ENCODE measurements at places on chromosomes 3 and 15. TPM values are rescaled to one million over a fixed set of nuclear protein-coding genes. Genes with fewer than 3 reads are reported as not detected.

DNA sequence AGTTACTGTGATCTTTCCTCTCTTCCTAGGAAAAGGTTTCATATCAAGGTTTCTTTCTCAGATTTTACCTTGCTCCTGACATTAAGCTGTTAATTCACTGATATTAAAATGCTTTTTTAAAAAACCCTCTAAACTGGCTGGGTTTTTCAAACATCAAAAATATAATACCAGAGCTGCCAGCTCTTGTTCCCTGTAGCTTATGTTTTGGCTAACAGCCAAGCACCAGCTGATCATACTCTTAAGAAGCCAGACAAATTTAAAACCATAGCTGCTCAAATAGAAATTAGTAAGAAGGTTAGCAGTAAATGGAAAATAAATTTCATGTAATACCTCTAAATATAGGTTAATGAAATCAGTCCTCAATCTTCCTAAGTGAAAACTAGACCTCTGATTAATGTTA lies 657.5 kb downstream of the GRM7 start:
- no peak for DNase-seq

DNA sequence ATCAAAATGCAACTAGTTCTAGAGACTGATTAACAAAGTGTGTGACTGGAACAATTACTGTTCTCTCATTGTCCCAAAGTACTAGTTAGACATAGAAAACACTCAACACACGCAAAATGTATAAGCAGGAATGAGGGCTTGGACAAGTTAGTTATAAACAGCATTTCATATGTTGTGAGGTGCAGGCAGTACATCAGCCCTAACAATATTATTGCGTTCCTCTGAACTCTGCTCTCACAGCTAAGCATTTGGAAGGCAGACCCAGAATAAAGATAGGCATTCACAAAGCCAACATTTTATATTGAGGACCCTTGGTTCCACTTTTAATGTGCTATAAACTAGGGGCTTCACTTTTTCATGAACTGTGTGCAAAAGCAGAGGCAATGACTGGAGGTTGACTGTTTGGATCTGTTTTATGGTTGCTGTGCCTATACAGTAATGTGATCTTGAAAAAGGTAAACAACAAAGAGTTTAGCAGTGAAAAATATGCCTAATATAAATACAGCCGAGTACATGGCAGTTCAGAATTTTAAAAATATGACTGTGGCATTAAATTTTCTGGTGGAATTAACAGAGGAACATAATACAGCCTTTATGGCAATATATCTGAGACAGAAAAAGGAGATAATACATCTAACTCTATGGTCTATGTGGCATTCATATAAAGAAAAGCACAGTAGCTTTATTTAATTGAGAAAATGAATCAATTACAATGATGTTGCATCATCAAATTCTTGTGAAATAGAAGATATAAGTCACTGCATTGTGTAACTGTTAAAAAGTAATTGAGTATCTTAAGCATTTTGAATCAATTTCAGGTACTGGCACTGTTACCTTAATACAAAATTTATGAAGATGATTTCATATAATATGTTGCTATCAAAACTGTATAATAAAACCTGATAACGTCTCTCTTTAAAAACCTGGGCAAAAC lies 80.0 kb upstream of the SKOR1 start:
- DNase-seq = no peak

- peak; percentile 53 for DNase-seq
Observed at GRCh38 chr3:30551266-30551665, 55.1 kb upstream of the TGFBR2 start.

GRCh38 chr15:57323299-57323805 lies 53.0 kb upstream of the CGNL1 start:
- DNase-seq = peak; percentile 54

DNA sequence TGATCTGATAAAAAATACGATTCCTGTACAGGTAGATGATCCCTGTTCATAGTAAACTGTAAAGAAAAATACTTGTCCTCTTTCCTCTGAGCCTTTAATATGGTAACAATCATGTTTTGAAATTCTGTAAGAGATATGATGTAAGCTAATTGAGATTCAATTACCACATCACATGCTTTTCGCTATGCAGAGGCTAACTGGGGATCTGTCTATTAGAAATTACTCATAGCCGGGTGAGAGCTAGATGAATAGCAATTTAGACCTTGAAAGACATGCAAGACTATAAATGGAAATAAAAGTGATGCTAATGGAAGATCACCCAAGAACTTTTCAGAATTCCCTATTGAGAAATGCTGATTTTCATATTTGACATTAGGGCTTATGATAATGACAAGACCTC lies 579.9 kb upstream of the ZNF717 start:
- DNase-seq = no peak

Gene LDHAL6B
- not detected for total RNA-seq

- DNase-seq = no peak
Observed at GRCh38 chr3:123757281-123757940, 126.7 kb downstream of the MYLK start.

- no peak for DNase-seq
Observed at GRCh38 chr3:114329823-114330222, 36.0 kb downstream of the TIGIT start.

Gene SERINC4
- 0.18 TPM for total RNA-seq

Gene GOLGA6D
- 0.21 TPM for total RNA-seq

GRCh38 chr15:43958861-43959330 lies 132.1 kb downstream of the WDR76 start:
- DNase-seq = no peak

- DNase-seq = peak; percentile 66
Observed at GRCh38 chr3:51388286-51389029, 2.6 kb upstream of the RBM15B start.

GRCh38 chr3:45145681-45146614 lies at the start of gene CDCP1:
CDCP1 (minus strand) TSS chr3:45146378; CDS start chr3:45146287, 91 bp downstream.
- DNase-seq = peak; percentile 87

GRCh38 chr15:75177360-75178071 lies 24.2 kb upstream of the C15orf39 start:
- DNase-seq = peak; percentile 59

DNA sequence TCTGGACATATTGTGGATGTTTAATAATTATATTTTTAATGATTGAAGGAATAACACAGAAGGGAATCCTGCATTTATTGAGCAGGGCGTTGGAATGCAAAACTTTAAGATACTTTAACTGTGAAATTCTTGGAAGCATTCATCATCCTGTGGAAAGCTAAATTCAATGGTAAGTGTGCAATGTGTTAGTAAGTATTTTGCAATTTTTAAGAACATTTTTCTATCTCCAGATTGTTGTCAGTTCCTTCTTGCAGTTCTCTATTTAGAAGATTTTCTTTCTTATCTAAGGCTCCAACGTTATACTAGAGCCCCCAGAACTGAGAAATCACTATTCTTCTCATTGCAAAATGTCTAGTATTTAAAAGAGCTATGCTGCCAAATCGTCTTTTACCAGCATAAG lies 132.2 kb upstream of the TSC22D2 start:
- no peak for DNase-seq

Gene PRSS50
- total RNA-seq = 5.2 TPM

DNA sequence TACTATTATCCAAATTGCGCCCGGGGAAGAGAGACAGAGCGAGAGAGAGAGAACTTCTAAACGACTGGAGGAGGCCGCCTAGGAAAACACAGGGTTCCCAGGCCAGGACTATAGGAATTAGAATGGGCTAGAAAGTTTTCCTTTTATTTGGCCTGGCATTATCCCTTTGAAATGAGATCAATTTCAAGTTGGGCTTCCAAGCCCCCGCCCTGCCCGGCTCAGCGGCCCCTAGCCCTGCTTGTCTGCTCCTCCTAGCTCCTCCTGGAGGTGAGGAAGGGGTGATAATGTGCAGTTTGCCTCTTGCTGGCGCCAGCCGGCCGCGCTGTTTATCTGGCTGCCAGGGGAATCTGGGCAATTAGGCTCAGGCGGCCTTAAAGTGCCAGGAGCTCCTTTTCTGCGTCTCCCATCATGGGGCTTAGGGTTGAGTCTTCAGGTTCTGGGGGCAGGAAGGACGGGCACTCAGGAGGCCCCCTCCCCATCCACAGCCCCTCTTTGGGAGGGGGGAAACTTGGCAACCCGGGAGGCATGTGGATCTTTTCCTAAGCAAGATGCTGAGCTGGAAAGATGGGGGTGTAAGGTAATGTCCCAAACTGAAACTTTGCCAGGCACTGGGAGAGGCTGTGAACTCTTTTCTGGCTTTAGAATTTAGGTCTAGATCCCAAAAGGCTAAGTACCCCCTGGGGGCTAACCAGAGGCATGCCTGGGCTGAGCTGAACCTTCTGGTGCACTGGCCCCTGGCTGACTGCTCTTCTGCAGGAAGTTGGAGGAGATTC lies 5.5 kb downstream of the SMAD6 start:
- peak; percentile 93 for DNase-seq

Gene SNRPN
- total RNA-seq = 299 TPM

DNA sequence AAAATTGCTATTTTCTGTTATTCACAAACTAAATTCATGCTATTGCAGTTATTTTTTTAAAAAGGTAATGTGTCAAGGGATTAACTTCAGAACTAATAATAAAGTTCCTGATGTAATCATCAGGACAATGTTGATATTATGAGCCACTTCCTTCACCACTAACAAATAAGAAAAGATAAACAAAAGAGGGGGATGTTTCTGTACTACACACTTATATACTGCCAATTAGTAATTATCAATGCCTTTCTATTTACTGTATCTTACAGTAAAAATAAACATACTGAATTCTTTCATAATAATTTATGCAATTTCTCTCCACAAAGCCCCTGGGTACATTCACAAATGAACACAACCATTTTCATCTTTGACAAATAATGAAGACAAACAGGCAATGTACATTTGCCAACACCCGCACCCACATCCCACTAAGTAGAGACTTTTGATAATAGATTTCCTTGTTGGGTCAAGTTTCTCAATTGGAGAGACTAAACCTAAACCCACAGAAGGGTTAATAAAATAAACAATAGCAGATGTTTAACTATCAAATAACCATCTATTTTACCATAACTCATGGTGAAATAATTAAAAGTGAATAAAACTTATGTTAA lies 3.7 kb downstream of the CBLB start:
- DNase-seq = no peak

DNA sequence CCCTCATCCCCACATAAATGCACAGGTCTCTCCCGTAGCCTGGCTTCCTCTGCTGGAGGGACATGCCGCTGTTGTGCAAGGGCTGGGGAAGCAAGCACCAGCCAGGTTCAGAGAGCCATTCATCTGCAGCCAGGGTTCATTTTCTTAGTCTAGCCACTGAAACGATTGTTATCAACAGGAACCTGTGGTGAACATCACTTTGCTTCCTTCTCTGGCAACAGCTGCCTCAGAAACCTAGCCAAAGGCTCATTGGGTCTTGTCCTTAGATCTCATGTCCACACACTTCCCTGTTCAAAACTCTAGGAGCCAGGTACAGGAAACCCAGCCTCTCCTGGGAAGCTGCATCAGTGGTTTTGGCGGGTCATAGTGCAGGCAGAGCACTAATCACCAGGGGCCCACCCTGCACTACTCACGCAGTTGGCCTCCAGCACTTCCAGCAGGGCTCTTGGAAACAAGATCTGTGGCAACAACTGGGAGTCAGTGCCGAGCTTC lies 47.0 kb downstream of the OXNAD1 start:
- DNase-seq = no peak

GRCh38 chr15:75929799-75930565 lies 26.3 kb downstream of the FBXO22 start:
- DNase-seq = no peak

- peak; percentile 72 for DNase-seq
Observed at GRCh38 chr3:123344907-123345594, 103.8 kb downstream of the ADCY5 start.

Gene RBMS3
- 1.3 TPM for total RNA-seq

DNA sequence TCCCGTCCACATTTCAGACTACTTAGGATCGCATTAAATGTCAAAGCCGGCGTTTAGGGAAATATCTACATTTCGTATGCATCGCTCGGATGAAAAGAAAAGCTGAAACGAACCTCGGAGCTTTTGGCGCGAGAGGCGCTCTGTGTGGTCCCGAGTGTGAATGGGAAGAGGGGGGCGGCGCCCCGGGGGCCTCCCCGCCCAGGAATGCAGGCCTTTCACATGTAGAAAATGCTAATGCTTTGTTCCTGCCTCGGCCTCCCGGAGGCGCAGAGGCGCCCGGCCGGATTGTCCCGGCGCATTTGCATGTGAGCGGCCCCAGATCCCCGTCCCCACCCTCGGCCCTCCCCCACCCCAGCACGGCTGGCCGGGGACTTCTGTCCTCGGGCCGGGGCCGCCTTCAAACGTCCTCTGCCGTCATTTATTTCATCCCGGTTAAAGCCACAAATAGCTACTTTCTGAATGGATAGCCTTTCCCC lies 37.0 kb upstream of the TRIM71 start:
- DNase-seq = peak; percentile 99

DNA sequence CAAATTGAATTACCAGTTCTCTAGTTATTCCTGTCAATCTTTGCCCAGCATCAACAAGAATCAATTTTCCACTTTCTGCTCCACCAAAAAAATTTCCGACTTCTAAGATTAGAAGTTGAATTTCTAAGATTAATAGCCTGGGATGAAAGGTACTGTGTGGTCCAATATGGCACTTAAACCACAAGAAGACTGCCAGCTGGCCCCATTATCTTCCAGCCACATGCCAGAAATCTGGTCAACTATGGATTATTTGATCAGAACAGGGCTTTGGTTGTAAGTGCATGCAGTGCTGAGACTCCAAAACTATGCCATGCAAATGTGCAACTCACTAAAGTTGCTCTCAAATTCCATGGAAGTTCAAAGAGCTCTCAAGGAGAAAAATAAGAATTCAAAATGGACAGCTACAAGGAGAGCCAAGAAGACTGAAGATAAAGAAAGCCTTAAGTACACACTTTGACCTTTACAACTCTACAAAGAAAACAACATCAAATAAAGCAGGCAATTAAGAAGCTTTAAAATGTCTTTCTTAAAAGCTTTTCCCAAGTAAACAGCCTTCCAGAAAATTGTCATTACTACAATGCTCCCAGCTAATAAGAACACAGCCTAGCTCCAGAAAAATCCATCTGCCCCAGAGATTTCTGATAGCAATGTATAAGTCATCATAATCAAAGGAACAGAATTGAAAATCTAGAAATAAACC lies 64.2 kb downstream of the ST3GAL6 start:
- no peak for DNase-seq

DNA sequence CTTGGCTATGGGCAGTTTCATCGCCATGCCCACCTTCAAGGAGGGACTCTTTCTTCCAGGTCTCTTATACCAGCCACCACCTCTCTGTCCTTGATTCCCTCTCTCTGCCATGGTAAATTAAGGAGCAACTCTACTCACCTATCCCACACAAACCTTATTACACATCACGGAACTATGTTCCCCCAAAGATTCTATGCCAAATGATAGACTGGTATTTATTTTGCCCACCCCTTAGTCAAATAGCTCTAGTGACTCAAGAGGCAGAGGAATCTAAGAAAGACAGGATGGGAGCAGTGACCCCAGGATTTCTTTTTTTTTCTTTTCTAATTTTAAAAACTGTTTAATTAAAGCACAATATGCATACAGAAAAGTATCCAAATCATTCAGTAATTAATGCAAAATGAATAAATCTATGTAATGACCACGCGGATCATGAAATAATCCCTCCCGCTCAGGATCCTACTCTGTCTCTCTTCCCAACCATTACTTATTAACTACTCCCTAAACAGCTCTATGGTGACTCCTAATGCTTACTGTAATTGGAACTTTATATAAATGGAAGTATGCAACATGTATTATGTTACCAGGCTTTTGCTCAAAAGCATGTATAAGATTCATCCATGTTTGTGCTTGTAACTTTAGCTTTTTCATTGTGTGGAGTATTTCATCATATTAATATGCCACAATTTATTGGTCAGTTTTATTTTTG lies 410.8 kb upstream of the RASGRP1 start:
- no peak for DNase-seq

All from endodermal cell (in vitro differentiated cells).